Body of pancreas (tissue), 4 donors: ENCODE measurements at places on chromosomes 7 and 10. TPM values are rescaled to one million over a fixed set of nuclear protein-coding genes. Genes with fewer than 3 reads are reported as not detected.

The INSYN2A gene
- not detected for total RNA-seq

The ENO4 gene
- 1.0 TPM for total RNA-seq

The KLF14 gene
- total RNA-seq: not detected

The NEURL1 gene
- total RNA-seq: 25.7 TPM

The KNDC1 gene
- 3.3 TPM for total RNA-seq

The PRLHR gene
- total RNA-seq: not detected

The BTBD16 gene
- not detected for total RNA-seq

The GHRHR gene
- total RNA-seq: not detected

The AKR1C3 gene
- 31.1 TPM for total RNA-seq

The OR2A2 gene
- total RNA-seq: not detected

The NXPH1 gene
- not detected for total RNA-seq
